ENCODE measurements at places on chromosomes 7 and 10. TPM values are rescaled to one million over a fixed set of nuclear protein-coding genes. Genes with fewer than 3 reads are reported as not detected.

- no peaks in the 10 kb centered on the region for H3K27me3 ChIP-seq
- DNase-seq: no peak
- H3K4me1 ChIP-seq: no peaks in the 10 kb centered on the region
- no peak overlapping the region for H3K27ac ChIP-seq
- H3K4me3 ChIP-seq: no peak overlapping the region
These were observed 331.5 kb upstream of the NFE2L3 start for GRCh38 chr7:25820432-25821040.

GRCh38 chr10:70425096-70425495, 16.4 kb downstream of the NODAL start:
- peaks cover 9% of the 10 kb centered on the region for H3K36me3 ChIP-seq
- H3K27ac ChIP-seq: no peak overlapping the region
- no peak overlapping the region for H3K4me3 ChIP-seq
- no peak for DNase-seq

- H3K4me1 ChIP-seq: no peaks in the 10 kb centered on the region
- H3K27me3 ChIP-seq: no peaks in the 10 kb centered on the region
- no peaks in the 10 kb centered on the region for H3K36me3 ChIP-seq
- H3K27ac ChIP-seq: no peak overlapping the region
These were observed 79.9 kb downstream of the CNNM2 start for GRCh38 chr10:102997998-102998397.

GRCh38 chr10:62873866-62874265, 57.7 kb upstream of the EGR2 start:
- H3K27ac ChIP-seq: no peak overlapping the region
- DNase-seq: no peak
- H3K36me3 ChIP-seq: no peaks in the 10 kb centered on the region
- H3K4me1 ChIP-seq: no peaks in the 10 kb centered on the region

GRCh38 chr7:150685219-150686029, at the start of gene GIMAP2:
Gene GIMAP2 (plus strand): TSS chr7:150685706. CDS start chr7:150687060, 1,354 bp downstream.
- H3K4me3 ChIP-seq: no peak within 1 kb of the TSS
- H3K36me3 ChIP-seq: no peaks in the 10 kb centered on the region
- no peaks in the 10 kb centered on the region for H3K4me1 ChIP-seq
- DNase-seq: no peak

- no peaks in the 10 kb centered on the region for H3K4me1 ChIP-seq
- no peak for DNase-seq
- no peak overlapping the region for H3K27ac ChIP-seq
- H3K4me3 ChIP-seq: no peak overlapping the region
These were observed 33.9 kb downstream of the CACUL1 start for GRCh38 chr10:118720685-118721538.

DNA sequence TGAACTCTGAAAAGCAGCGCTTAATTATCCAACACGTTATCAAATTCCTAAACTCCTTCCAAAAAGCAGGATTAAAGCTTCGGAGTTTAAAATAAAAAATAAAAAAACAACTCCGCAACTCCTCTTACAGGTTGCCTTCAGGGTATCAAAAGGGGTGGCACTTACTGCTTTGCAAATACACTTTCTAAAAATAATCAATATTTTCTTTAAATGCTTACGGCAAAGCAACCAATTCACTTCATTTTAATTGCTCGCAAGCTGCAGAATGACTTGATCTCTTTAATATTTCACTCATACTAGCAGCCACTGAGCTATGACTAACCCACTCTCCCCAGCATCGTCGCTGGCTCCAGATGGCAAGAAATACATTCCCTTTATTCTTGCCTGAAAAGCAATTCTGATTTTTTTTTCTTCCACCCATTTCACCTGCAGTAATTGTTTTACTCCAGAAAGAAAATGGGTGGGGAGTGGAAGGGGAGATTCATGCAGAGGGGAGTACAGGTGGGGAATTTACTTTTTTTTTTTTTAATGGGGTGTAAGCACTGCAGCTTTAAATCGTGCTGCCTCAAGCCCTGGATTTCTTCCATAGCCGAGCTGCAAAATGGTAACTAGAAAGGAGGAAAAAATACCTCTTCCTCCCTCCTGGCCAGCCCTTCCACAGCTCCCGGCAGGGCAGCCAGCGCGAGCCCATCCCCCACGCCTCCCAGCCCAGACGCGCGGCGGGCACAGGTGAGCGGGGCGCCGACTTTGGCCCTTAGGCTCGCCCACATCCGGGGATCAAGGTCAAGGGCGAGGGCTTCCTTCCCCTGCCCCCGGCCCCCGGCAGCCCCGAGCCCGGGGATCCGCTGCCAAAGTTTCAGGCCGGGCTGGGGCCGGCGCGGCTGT, 54.2 kb upstream of the FHIP2A start:
- DNase-seq: no peak
- no peaks in the 10 kb centered on the region for H3K27me3 ChIP-seq
- H3K36me3 ChIP-seq: no peaks in the 10 kb centered on the region
- H3K4me1 ChIP-seq: no peaks in the 10 kb centered on the region
- H3K4me3 ChIP-seq: peak overlapping the region; percentile 66

DNA sequence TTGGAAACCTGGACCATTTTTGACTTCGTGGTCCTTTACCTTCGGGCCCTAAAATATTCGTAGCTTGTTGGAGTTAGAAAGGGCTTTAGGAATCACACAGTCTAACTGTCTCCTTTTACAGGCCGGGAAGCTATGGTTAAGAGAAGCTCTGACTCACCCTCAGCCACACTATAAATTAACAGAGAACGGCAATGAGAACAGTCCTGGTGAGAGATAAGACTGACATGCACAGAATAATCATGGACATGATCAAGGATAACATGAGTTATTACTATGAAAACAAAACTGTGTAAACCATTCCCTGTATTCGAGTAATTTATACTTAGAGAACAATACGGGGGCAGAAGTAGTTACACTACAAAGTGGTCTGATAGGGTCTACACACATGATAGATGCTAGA, 162.5 kb upstream of the MALRD1 start:
- no peak for DNase-seq
- no peak overlapping the region for H3K4me3 ChIP-seq
- no peak overlapping the region for H3K27ac ChIP-seq
- no peaks in the 10 kb centered on the region for H3K36me3 ChIP-seq
- H3K4me1 ChIP-seq: no peaks in the 10 kb centered on the region
- no peaks in the 10 kb centered on the region for H3K27me3 ChIP-seq

- H3K4me1 ChIP-seq: no peaks in the 10 kb centered on the region
- no peaks in the 10 kb centered on the region for H3K27me3 ChIP-seq
- H3K4me3 ChIP-seq: no peak overlapping the region
These were observed 327.6 kb upstream of the COBL start for GRCh38 chr7:51644216-51644615.

- no peaks in the 10 kb centered on the region for H3K4me1 ChIP-seq
- no peak overlapping the region for H3K4me3 ChIP-seq
- no peak overlapping the region for H3K27ac ChIP-seq
These were observed 33.4 kb upstream of the VWDE start for GRCh38 chr7:12436896-12437535.

DNA sequence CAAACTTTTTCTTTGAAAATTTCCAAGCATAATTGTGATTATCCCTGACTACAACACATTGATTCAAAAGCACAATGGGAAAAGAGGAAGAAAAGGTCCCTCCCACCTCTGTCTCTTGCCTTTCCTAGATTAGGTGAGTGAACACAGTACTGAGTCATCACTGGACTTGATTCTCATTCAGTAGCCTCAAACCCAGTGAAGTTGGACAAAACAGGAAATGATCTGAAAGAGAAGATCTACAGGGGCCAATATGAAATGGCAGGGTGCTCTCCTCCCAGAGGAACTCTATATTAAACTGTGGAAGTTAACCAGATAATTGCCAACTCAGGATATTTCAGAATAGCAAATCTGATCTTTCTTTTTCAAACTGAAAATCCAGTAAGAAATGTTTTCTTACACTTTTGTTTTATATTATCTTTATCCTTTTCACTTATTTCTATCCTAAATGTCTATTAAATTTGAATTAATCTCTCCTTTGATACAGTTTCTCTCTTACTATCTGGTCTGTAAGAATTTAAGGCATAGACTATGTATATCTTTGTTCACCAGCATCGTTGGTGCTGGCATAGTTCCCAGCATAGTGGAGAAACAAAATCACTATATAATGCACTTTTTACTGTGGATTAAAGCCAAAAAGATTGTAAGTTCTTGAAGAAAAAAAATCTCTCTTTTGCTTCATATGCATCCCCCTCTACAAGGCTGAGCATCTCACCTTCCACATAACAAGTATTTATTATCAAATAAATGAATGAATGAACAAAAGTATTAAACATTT, 41.4 kb upstream of the IKZF1 start:
- H3K27me3 ChIP-seq: no peaks in the 10 kb centered on the region
- no peak for DNase-seq
- H3K27ac ChIP-seq: no peak overlapping the region
- H3K4me1 ChIP-seq: no peaks in the 10 kb centered on the region

GRCh38 chr10:26858707-26859034, 2.1 kb downstream of the ABI1 start:
- H3K27me3 ChIP-seq: no peaks in the 10 kb centered on the region
- H3K27ac ChIP-seq: no peak overlapping the region
- peaks cover 3% of the 10 kb centered on the region for H3K4me1 ChIP-seq

DNA sequence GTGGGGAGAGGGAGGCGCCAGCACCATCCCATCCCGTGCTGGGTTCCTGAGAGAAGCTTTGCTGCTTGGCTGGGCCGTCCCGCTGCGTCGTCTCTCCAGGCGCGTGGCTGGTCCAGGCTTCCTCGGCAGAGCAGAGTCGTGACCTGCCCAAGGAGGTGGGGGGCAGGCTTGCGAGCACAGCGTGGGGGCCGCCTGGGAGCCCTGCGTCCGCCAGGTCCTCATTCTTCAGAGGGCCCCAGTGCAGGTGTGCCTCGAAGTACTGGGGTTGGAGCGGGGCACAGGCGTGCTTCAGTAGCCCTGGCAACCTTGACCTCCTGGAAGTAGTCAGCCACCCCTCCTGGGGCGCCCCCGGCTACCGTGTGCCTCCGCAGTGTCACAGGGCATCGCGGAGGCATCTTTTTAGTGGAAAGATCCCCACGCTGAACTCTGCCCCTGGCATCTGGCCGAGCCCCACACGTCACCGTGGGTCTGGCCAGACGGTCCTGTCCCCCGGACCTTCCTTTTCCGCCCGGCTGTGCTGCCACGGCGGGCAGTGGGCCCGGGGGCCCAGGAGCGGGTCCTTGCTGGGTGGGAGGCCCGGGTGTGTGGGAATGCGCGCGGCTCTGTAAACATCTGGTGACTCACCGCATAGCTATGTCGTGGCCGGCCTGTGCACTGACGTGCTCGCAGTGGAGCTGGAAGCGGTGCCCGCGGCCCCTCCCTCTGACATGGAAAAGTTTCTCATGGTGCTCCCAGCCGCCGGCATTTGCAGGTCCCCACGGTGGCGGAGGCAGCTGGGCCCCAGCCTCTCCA, 6.4 kb downstream of the MAFK start:
- DNase-seq: peak; percentile 98
- H3K4me1 ChIP-seq: no peaks in the 10 kb centered on the region
- H3K27ac ChIP-seq: peak overlapping the region; percentile 99
- H3K27me3 ChIP-seq: no peaks in the 10 kb centered on the region

- H3K4me3 ChIP-seq: no peak overlapping the region
- H3K4me1 ChIP-seq: no peaks in the 10 kb centered on the region
- no peaks in the 10 kb centered on the region for H3K36me3 ChIP-seq
- no peaks in the 10 kb centered on the region for H3K27me3 ChIP-seq
These were observed 692.0 kb upstream of the IGFBP3 start for GRCh38 chr7:46613116-46613515.

GRCh38 chr10:48536156-48536500, 68.7 kb downstream of the ARHGAP22 start:
- H3K36me3 ChIP-seq: no peaks in the 10 kb centered on the region
- no peak overlapping the region for H3K4me3 ChIP-seq
- no peaks in the 10 kb centered on the region for H3K27me3 ChIP-seq

DNA sequence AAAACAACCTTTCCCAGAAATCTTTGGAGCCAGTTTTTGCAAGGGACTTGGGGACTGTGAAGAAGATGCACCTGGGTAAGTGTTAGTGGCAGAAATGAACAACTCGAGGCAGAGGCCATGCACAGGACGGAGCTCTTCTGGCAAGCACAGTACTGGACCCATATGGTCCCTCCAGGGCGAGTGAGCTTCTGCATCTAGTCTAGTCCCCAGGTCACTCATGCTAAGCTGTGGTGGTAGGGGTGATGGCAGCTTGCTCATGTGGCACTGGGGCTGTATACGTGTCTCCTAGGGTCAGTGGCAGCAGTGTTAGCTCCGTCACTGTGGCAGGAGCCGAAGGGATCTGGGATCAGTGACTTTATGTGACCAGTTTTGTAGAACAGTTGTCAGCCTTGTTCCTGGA, 9.3 kb upstream of the LRRC61 start:
- no peaks in the 10 kb centered on the region for H3K36me3 ChIP-seq
- no peak for DNase-seq
- no peak overlapping the region for H3K4me3 ChIP-seq
- H3K27ac ChIP-seq: no peak overlapping the region

DNA sequence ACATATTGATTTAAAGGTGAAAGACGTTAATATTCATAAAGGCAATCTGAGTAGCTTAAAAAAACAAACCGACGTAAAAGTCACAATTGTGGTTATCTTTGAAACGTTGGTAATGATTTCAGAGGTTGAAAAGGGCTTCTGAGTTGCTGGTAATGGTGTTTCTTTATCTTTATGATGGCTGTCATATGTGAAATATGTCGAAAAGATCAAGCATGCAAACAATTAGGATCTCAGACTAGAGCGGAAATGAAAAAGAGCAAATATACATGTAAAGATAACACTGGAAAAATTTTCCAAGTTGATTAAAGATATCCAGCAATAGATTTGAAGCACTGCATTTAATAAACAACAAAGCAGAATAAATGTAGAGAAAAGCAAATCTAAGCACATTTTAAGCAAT, 998.3 kb upstream of the MBL2 start:
- H3K36me3 ChIP-seq: no peaks in the 10 kb centered on the region
- no peak overlapping the region for H3K4me3 ChIP-seq
- DNase-seq: no peak

DNA sequence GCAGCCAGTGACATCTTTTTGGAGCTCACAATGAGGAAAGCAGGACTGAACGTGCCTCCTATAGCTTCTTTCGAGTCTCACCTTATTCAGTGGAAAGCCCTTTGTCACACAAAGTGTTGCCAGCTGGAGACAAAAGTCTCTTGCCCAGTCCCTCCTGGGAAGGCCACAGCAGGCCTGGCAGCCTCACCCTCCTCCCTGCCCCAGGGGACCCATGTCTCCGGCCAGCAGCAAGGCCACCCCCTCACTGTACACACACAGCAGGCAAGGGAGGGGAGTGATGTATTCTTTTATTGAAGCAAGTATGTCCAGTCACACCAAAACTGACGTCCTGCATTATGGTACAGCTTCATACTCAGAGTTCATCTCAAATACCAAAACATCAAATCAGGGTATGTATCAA, 56.0 kb downstream of the CSGALNACT2 start:
- H3K4me3 ChIP-seq: no peak overlapping the region
- peak; percentile 19 for DNase-seq
- no peak overlapping the region for H3K27ac ChIP-seq
- H3K27me3 ChIP-seq: no peaks in the 10 kb centered on the region

- H3K4me3 ChIP-seq: no peak overlapping the region
- DNase-seq: no peak
- H3K27ac ChIP-seq: no peak overlapping the region
- H3K4me1 ChIP-seq: no peaks in the 10 kb centered on the region
- H3K36me3 ChIP-seq: no peaks in the 10 kb centered on the region
These were observed 142.8 kb upstream of the CALCR start for GRCh38 chr7:93717217-93717900.

The TPK1 gene
- 14.1 TPM for total RNA-seq

The TRPV6 gene
- total RNA-seq: not detected

The PTPRZ1 gene
- 2.2 TPM for total RNA-seq

The ZDHHC6 gene
- total RNA-seq: 27.7 TPM
